ENCODE measurements at places on chromosomes 4 and X.

- peak; percentile 65 for DNase-seq
Measured at GRCh38 chr4:186845137-186845842, 121.6 kb upstream of the FAT1 start.

DNA sequence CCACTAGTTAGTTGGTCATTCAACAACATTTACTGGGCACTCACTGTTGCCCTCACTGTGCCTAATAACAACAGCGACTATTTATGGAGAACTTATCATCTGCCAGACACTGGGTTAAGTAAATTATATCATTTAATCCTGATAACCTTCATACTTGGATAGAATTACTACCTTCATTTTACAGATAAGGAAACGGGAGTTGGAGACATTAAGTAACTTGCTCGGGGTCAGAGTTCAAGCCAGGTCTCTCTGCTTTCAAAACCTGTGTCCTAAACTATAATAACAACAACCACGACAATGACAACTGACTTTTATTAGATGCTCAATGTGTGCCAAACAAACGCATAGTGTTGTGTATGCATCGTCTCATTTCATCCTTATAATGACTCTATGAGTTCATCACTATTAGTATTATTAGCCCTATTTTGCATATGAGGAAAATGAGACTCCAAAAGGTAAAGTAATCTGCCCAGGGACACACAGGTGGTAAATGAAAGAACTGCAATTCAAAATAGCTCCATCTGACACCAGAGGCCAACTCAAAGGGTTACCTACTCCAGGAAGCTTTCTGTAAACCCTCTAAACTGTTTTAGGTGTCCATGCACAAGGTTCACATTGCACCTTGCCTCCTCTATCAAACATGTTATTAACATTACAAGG lies 98.4 kb upstream of the ACSL4 start:
- DNase-seq: no peak

GRCh38 chrX:10769195-10769594 lies 148.8 kb upstream of the MID1 start:
- DNase-seq: no peak

GRCh38 chrX:136147315-136147901 lies at the start of gene FHL1:
FHL1 (plus strand) TSS chrX:136147533.
- DNase-seq: no peak

DNA sequence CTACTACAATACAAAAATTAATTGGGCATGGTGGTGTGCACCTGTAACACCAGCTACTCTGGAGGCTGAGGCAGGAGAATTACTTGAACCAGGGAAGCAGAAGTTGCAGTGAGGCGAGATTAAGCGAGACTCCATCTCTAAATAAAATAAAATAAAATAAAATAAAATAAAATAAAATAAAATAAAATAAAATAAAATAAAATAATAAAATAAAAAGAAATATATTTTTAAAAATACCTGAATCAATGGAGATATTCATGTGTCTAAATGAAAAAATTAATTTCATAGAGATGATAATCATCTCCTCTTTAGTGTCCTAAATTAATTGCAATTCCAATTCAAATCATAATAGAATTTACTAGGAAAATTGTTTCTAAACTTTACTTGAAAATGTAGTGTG lies 406.1 kb upstream of the POU3F4 start:
- no peak for DNase-seq
